Activated CD4-positive, alpha-beta T cell treated with anti-CD3 and anti-CD28 coated beads, Interleukin-2, Interleukin-6, amounts not matched to agents 100 ng/mL and 50 ng/mL, durations not matched to agents 16 hours and 8 hours (primary cell): ENCODE measurements at places on chromosomes 3 and 15.

DNA sequence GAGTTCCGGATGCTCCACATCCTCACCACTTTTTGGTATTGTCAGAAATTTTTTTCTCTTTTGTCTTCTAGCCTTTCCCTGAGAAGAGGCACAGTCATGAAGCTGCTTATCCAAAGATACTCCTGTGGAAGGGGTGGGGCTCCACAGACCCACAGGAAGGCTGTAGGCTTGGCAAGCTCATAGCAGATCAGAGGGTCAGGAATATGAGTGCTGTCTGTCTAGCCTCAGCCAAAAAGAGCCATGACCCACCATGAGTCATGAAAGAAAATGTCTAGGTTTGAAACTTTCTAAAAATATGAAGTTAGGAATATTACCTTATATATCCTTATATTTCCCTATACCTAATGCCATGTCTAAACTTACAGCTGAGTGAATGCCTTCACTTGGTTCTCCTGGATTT lies 118.2 kb upstream of the THBS1 start:
- DNase-seq: no peak

DNA sequence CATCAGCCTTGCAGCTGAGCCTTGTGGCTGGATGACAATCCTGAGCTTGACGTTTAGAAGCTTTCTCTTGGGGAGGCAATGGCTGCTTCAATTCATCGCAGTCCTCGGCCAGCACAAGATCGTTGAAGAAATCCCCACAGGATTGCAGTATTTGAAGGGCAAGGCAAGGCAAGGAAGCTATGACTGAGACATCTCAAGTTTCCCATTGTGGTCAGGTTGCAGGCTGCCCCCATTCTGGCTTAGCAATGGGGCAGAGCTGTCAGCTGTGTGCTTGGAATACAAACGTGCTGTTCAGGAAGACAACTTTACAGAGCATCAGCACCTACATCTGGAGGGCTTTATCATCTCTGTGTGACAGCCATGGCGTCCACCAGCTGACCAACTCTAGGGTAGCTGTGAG lies 275.9 kb upstream of the TBL1XR1 start:
- no peak for DNase-seq

GRCh38 chr3:189071446-189071845 lies 100.3 kb upstream of the TPRG1 start:
- peak; percentile 73 for DNase-seq

DNA sequence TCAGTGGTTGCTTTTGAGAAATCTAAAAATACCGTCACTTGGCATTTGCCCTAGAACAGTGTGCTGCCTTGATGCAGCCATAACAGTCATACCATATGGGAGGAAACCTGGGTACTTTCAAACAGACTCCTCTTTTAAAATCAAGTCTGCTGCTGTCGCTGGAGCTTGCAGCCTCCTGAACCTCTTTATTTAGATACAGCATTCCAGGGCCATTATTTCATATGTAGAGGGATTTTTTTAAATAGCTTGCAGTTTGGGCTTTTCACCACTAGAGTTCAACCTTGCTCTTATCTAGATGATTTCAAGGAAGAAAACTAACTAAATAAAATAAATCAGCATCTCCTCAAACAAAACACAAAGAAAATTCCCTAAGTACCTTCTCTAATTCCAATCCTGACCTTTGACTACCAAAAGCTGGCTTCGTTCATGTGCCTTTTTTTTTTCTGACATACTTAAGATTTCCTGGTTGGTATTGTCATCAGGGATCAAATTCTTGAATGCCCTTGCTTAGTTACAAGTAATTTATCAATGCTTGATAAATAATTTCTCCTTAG lies 111.6 kb downstream of the KBTBD8 start:
- peak; percentile 8 for DNase-seq

GRCh38 chr15:59524331-59524731 lies 86.3 kb downstream of the FAM81A start:
- DNase-seq: no peak

DNA sequence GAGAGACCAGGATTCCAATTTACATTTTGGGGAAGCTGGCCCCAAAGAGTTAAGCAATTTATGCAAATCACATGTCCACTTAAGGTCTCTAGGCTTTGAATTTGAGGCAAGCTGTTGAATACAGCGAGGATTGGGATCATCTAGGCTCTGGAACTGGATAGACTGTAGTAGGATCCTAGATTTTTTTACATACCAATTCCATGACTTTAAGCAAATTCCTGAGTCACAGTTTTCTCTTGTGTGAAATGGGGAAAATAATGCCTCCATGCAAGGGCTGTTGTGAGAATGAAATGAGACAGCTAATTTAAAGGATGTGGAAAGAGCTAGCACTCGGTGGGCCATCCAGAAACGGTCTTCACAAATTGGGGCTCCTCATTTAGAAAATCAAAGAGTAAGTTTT lies 103.4 kb downstream of the MINAR1 start:
- DNase-seq: no peak

DNA sequence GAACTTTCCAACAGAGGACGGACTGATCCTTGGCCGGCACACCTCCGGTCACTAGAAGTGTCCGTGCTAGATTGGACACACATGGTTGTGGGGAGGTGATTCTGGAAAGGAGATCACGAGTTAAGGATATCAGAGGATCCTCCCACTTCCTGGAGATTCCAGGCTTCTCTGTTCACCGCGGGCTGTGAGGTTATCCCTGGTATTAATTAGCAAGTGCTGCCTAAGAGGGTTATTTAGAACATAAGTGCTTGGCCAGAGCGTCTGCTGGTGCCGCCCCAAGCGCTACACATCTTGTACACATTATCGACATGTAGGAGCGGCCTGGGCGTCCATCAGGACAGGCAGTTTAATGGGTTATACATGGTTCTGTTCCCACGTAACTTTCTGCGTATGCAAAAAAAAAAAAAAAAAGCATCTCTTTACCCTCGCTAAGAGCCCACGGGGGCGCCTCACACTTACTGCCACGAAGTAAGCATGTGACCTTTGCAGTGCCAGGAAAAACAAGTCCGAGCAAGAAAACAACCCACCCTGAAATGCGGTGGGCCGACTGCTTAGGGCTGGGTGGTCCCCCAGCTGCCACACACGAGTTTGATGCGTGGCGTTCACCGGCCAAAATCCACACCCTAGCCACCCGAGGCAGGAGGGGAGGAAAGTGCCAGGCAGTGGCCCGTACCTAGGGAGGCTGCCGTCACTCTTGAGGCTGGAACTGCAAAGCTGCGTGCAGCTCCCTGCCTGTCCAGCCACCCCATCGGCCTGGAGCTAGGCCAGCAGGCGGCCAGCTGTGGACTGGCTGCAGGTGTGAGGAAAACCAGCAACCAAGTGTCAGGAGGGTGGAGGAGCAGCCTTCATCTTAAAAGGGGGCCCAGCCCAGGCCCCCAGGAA lies 78.0 kb downstream of the CPN2 start:
- no peak for DNase-seq

GRCh38 chr3:151452841-151453240 lies 8.0 kb downstream of the IGSF10 start:
- no peak for DNase-seq

DNA sequence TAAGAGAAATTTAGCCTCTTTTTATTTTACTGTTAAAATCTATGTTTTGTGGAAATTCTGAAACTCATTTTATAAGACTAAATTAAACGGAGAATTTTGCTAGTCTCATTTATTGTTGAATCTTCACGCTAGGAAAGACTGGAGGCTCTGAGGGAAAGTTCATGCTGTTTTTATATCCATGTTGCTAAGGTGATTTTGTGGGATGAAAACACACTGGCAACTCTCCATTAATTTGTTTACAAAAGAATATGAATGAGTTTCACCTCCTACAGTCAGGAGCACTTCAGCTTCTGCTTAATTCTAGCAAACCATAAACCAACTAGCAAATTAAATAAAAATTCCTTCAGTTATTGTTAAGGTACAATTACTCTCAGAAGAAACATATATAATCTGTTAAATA lies 195.4 kb downstream of the RAP2B start:
- DNase-seq: no peak

GRCh38 chr3:45981346-45982074 lies 14.1 kb downstream of the FYCO1 start:
- DNase-seq: peak; percentile 39

DNA sequence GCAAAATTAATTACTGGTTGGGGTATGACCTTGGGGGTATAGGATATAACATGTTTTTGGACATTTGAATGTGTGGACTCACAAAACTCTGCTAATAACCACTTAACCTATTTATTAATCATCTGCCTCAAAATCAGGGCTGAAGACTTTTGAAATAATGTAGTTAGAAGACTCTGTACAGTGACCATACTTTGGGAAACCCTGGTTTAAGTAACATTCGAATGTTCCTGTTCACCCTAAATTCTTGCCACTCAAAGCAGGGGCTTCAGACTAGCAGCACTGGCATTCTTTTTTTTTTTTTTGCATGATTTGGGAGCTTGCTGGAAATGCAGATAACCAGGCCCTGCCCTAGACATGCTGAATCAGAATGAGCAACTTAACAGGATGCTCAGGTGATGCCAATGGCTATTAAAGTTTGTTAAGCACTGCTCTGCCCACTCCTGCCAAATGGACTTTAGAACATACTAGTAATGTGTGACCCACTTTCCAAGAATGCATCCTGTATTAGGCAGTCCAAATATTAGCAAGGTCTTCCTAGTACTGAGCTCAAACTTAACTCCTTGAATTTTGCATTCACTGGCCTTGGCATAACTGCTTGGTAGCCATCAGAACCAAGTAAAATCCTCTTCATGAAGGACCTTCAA lies 12.7 kb upstream of the ST3GAL6 start:
- no peak for DNase-seq

GRCh38 chr3:51710631-51711351 lies 3.9 kb downstream of the GRM2 start:
- no peak for DNase-seq

DNA sequence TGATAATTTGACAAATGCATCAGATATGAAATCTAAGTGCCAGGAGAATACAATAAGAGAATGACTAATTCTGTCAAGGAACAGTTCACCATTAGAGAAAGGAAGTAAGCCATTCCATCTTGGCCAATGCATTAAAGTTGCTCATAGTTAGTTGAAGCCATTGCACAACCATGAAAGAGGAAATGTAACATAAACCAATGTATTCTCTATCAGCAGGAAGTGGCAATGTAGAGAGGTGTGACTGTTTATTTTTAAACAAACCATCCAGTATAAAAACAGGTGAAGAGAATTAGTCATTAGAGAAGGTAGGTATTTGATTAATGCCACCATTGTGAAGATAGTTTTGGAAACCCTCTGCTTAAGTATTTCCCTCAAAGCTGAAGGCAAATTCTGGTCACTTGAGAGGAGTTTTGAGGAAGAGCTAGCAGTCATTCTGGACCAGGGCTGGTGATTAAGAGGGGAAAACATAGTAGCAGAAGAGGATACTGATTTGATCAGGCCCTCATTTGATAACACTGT lies 10.7 kb upstream of the ANXA2 start:
- peak; percentile 48 for DNase-seq

GRCh38 chr15:78050441-78050809 lies 27.1 kb downstream of the TBC1D2B start:
- peak; percentile 37 for DNase-seq

- DNase-seq: no peak
Observed at GRCh38 chr3:131110087-131110486, 83.4 kb downstream of the NEK11 start.

GRCh38 chr3:22660606-22661005 lies 542.5 kb upstream of the UBE2E2 start:
- no peak for DNase-seq

DNA sequence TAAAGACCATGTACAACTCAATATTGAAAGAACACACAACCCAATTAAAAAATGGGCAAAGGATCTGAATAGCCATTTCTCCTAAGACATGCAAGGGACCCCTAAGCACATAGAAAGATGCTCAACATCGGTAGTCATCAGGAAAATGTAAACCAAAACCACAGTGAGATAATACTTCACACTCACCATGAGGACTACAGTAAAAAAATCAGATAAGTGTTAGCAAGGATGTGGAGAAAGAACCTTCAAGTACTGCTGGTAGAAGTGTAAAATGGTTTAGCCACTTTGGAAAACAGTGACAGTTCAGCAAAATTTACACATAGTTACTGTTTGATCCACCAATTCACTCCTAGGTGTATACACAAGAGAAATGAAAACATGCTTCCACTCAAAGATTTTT lies 30.1 kb upstream of the XIRP1 start:
- no peak for DNase-seq

DNA sequence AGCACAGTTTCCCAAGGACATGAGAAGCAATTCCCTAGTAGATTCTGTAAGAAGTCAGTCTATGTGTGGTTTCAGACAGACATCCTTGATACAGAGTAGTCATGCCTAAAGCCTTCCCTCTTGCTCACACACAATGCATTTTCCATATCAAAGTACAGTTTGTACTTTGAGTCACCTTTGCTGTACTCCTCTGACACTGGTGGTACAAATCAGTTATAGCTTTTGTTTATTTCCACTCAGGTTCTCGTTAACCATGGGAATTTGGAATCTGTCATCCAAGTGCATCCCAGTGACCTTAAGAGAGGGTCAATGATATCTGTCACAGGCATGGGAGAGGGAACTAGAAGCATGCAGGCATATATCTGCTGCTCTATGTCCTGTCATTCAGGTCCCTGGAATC lies 3.6 kb upstream of the GNB4 start:
- DNase-seq: no peak

GRCh38 chr3:60877188-60877587 lies 374.1 kb downstream of the FHIT start:
- no peak for DNase-seq

DNA sequence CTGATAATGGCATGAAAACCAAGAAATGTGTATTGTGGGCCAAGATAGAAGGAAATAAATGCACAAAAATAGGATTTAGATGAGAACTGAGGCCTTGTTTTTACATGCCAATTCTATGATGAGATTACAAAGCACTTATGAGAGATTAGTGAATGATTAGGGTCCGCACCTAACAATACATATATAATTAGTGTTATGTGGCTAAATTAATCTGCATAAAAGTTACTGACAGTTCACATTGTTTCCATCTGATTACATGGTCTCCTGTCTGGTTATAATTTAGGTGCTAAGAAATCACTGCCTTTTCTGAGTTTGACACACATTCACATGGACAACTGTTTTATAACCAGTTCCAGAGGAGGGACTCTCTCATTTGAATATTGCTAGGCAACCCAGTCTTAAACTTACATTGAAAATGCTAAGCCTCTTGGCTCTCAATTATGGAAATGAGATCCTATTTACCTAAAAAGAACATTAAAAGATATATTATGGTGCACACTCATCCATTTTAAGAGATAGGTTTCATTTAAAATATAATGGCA lies 117.0 kb upstream of the ARL6 start:
- no peak for DNase-seq

DNA sequence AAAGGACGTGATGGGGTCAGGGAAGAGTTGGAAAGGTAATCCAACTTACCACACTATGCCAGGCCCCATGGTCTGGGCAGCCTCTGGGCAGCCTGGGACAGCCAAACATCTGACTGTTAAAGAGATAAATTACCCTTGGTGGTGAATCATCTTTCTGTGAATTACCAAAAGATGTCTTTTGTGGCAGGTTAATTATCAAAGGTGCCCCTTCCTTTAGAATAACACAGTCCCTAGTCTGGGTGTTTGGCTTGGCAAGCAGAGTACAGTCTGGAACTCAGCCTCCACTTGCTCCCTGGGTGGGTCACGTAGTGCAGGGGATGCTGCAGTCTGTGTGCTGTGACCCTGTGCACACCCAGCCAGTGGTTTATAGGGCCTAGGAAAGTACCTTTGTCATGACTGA lies 113.1 kb downstream of the ZNF621 start:
- DNase-seq: no peak

- DNase-seq: no peak
Observed at GRCh38 chr15:26148156-26148860, 285.2 kb upstream of the ATP10A start.

GRCh38 chr3:12356996-12357395 lies 68.1 kb downstream of the PPARG start:
- DNase-seq: no peak
